ENCODE measurements at places on chromosomes 1 and 21. TPM values are rescaled to one million over a fixed set of nuclear protein-coding genes. Genes with fewer than 3 reads are reported as not detected.

DNA sequence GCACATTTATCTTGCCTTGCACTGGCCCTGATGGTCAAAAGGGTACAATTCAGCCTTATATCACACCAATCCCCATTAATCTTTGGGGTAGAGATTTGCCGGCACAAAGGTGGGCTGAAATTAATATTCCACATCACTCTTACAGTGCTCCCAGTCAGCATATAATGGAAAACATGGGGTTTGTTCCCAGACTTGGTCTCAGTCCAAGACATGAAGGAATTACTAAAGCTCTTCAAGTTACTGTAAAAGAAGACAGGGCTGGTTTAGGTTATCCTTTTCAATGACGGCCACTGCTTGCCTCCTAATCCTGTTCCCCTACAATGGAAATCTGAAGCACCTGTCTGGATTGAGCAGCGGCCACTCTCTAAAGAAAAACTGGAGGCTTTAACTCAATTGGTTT lies 160.7 kb downstream of the IER5 start:
- no peaks in the 10 kb centered on the region for H3K4me1 ChIP-seq
- no peaks in the 10 kb centered on the region for H3K36me3 ChIP-seq
- no peak overlapping the region for H3K27ac ChIP-seq
- DNase-seq: no peak
- H3K4me3 ChIP-seq: no peak overlapping the region

The B3GALT2 gene
- 5.2 TPM for total RNA-seq

- H3K27me3 ChIP-seq: no peaks in the 10 kb centered on the region
- peaks cover 2% of the 10 kb centered on the region for H3K4me1 ChIP-seq
- H3K4me3 ChIP-seq: peak overlapping the region; percentile 67
- H3K36me3 ChIP-seq: no peaks in the 10 kb centered on the region
- no peak for DNase-seq
Measured at GRCh38 chr1:43708002-43708410, 670 bp downstream of the ST3GAL3 start.

The PLA2G2D gene
- not detected for total RNA-seq

DNA sequence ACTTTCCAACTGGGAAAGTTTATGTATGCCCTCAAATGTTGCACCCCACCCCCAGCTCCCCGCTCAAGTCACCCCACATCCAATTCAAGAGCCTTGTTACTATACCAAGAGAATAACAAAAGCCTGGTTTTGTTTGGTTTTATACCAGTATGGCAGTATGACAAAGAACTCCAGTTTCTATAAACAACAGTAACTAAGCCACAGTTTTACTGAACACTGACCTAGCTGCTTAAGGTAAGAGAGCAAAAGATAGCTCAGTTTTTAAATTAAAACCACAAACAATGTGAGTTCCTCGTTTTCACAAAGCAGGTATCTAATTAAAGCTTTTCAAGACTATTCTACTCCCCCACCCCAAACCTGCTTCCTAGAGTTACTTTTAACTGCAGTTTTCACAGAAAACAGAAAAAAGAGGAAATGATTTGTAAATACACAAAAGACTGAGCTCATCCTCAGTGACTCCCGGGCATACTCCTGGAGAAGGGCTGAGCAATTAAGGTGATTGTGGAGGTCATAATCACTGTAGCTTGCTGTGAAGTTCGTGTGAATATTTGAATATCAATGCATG lies 59.3 kb upstream of the LHX8 start:
- no peaks in the 10 kb centered on the region for H3K27me3 ChIP-seq
- DNase-seq: no peak
- no peaks in the 10 kb centered on the region for H3K36me3 ChIP-seq
- H3K27ac ChIP-seq: no peak overlapping the region

DNA sequence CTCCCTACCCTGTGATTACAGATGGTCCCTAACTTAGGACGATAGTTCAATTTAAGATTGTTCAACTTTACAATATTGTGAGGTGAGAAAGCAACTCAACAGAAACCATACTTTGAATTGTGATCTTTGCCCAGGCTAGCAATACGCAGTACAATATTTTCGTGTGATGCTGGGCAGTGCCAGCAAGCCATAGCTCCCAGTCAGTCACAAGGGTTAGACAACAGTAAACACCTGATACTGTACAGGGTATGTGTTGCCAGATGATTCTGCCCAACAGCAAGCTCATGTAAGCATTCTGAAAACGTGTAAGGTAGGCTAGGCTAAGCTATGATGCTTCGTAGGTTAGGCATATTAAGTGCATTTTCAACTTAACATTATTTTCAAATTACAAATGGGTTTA lies 11.9 kb downstream of the GPBP1L1 start:
- no peaks in the 10 kb centered on the region for H3K4me1 ChIP-seq
- no peak overlapping the region for H3K4me3 ChIP-seq
- no peaks in the 10 kb centered on the region for H3K27me3 ChIP-seq
- no peak overlapping the region for H3K27ac ChIP-seq
- no peak for DNase-seq
- no peaks in the 10 kb centered on the region for H3K36me3 ChIP-seq

The OR2T35 gene
- total RNA-seq: not detected

GRCh38 chr1:172255223-172255560 lies 165.3 kb upstream of the C1orf105 start:
- no peak overlapping the region for H3K4me3 ChIP-seq
- DNase-seq: no peak
- H3K27me3 ChIP-seq: no peaks in the 10 kb centered on the region
- no peaks in the 10 kb centered on the region for H3K36me3 ChIP-seq

DNA sequence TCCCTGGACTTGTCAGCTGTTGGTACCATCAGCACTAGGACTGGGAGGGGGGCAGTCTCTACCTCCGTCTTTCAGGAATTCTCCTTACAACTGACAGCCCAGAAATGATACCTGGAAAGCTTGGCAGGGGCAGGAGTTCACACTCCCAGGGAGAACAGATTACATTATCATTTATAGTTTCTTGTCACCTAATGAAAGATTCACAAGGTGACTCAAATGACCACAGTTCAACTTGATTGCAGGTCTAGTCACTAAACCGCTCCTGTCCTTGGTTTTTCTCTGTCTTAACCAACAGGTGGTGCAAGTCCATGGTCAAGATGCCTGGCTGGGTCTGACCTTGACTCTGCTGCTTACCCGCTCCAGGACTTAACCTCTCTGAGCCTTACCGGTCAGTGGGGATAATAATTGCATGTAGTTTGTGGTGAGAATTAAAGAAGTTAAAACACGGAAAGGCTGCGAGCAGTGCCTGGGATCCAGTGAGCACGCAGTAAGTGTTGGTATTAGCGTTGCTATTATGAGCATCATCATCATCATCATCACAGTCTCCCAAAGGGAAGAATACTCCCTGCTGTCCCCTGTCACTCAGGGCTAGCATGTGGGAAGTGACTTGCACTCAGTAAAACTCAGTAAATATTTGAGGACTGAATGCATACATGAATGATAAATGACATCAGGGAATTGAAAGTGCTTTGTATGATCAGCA lies 125.3 kb upstream of the CD34 start:
- no peak overlapping the region for H3K27ac ChIP-seq
- H3K4me3 ChIP-seq: no peak overlapping the region
- no peaks in the 10 kb centered on the region for H3K4me1 ChIP-seq
- H3K36me3 ChIP-seq: no peaks in the 10 kb centered on the region
- H3K27me3 ChIP-seq: no peaks in the 10 kb centered on the region

The SERPINC1 gene
- not detected for total RNA-seq

GRCh38 chr1:55040083-55040932 lies 960 bp downstream of the PCSK9 start:
- H3K36me3 ChIP-seq: no peaks in the 10 kb centered on the region
- H3K27ac ChIP-seq: no peak overlapping the region
- peak overlapping the region; percentile 13 for H3K4me3 ChIP-seq
- no peak for DNase-seq
- H3K4me1 ChIP-seq: no peaks in the 10 kb centered on the region
- H3K27me3 ChIP-seq: peaks cover 11% of the 10 kb centered on the region

GRCh38 chr1:21553116-21553926 lies 44.1 kb downstream of the ALPL start:
- H3K27ac ChIP-seq: no peak overlapping the region
- H3K27me3 ChIP-seq: no peaks in the 10 kb centered on the region
- H3K4me1 ChIP-seq: no peaks in the 10 kb centered on the region
- no peak overlapping the region for H3K4me3 ChIP-seq

- no peak overlapping the region for H3K27ac ChIP-seq
- no peak for DNase-seq
- H3K36me3 ChIP-seq: no peaks in the 10 kb centered on the region
Measured at GRCh38 chr1:247360116-247360898, 28.6 kb upstream of the ZNF496 start.

DNA sequence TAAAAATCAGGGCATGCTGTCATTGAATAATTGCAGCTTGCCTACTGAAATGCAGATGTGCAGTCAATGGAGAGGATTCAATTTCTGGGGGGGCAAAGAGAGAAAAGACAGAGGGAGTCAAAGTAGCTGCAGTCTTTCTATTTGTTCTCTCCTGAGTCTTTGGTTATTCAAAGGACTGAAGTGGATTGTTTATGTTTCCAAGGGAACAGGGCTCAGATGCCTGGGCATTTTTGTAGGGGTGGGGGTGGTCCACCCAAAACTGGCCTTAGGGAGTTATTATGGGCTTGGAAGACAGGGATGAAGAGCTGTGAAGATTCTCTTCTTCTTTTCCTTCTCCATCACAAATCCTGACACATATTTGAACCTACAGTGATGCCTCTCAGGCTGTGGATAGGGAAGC lies 408.8 kb upstream of the DAB1 start:
- H3K27ac ChIP-seq: no peak overlapping the region
- no peak for DNase-seq
- no peak overlapping the region for H3K4me3 ChIP-seq
- no peaks in the 10 kb centered on the region for H3K27me3 ChIP-seq
- no peaks in the 10 kb centered on the region for H3K4me1 ChIP-seq

GRCh38 chr1:10889650-10890353 lies 93.4 kb upstream of the CASZ1 start:
- H3K36me3 ChIP-seq: no peaks in the 10 kb centered on the region
- no peak for DNase-seq
- peaks cover 2% of the 10 kb centered on the region for H3K27me3 ChIP-seq
- H3K4me1 ChIP-seq: no peaks in the 10 kb centered on the region

GRCh38 chr1:54814571-54814970 lies 13.4 kb upstream of the TTC22 start:
- H3K27me3 ChIP-seq: no peaks in the 10 kb centered on the region
- no peak overlapping the region for H3K4me3 ChIP-seq
- no peak for DNase-seq
- H3K27ac ChIP-seq: no peak overlapping the region

The DISP1 gene
- 43.1 TPM for total RNA-seq

- H3K27me3 ChIP-seq: no peaks in the 10 kb centered on the region
- no peak for DNase-seq
- no peaks in the 10 kb centered on the region for H3K36me3 ChIP-seq
- H3K4me3 ChIP-seq: no peak overlapping the region
- H3K4me1 ChIP-seq: no peaks in the 10 kb centered on the region
Measured at GRCh38 chr1:11576109-11576875, 77.9 kb downstream of the FBXO2 start.

DNA sequence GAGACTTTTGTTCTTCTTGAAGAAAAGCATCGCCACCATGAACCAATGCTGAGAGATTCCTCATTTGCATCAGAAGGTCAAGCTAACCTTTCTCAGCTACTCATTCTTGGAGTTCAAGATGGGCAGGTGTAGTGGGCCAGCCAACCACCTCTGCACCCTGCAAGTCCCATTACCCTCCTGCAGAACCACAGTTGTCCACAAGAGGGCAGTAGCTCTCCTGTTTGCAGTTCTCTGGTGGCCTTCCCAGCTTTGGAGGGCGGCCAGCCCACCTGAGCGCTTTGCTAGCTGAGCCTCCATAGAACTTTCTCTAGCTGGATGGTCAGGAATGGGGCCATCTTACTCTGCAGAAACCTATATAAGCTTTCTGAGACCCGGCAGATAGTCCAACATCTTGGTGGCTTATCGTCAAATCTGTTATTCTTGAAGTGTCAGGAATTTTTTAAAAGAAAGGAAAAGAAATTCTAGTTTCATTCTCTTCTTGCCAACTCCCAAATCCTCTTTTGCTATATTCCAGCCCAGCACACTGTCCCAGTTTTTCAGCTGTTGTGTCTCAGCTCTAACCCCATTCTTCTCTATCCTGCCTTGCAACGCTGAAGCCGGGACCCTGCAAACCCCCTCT lies 11.0 kb upstream of the LMX1A start:
- peak; percentile 83 for DNase-seq
- no peaks in the 10 kb centered on the region for H3K36me3 ChIP-seq
- no peak overlapping the region for H3K27ac ChIP-seq
- no peaks in the 10 kb centered on the region for H3K4me1 ChIP-seq

The FCRL4 gene
- total RNA-seq: 0.28 TPM

- no peak for DNase-seq
- no peaks in the 10 kb centered on the region for H3K4me1 ChIP-seq
- H3K27me3 ChIP-seq: no peaks in the 10 kb centered on the region
- H3K36me3 ChIP-seq: no peaks in the 10 kb centered on the region
- H3K27ac ChIP-seq: no peak overlapping the region
Measured at GRCh38 chr1:40451238-40451585, 936 bp downstream of the ZFP69B start.

The FCAMR gene
- total RNA-seq: not detected

DNA sequence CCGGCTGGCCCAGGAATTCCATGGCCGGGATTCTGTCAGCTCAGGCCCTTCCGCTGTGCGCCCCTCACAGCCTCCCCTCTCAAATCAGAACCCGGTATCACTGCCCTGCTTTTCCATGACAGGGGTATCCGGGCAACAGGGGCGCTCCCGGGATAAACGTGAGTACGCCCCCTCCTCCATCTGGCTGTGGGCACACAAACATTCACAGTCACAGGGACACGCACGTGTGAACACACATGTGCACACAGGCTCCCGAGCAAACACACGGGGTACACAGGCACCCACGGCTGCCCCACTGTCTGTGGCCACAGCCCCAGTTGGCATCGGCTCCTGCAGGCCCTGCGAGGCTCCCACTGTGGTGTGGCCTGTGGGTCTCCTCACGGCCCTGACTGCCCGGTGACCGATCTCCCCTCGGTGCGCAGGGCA lies 16.7 kb downstream of the COL6A1 start:
- no peaks in the 10 kb centered on the region for H3K36me3 ChIP-seq
- H3K4me3 ChIP-seq: no peak overlapping the region
- no peak overlapping the region for H3K27ac ChIP-seq
- DNase-seq: no peak

GRCh38 chr1:246773213-246773641 lies 49.0 kb downstream of the SCCPDH start:
- no peak for DNase-seq
- H3K4me1 ChIP-seq: no peaks in the 10 kb centered on the region
- H3K4me3 ChIP-seq: no peak overlapping the region
- H3K27me3 ChIP-seq: no peaks in the 10 kb centered on the region
- H3K36me3 ChIP-seq: no peaks in the 10 kb centered on the region

DNA sequence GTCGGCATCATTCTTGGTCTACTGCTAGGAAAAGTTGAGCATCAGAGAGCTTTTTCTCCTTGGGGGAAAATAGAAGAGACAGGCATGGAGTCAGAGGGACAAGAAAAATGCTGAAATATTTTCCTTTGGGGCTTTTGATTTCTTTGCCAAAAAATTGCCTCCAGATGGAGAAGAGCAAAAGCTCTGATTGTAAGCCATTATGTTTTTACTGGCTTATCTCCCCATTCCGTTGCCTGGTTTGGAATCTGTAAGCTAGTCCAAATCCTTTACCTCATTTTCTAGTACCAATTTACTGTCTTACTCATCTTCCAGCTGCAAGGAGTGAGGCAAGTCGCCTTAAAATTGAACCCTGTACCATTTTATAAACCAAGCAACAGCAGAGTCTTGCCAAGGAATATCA lies 23.3 kb upstream of the NBL1 start:
- H3K4me3 ChIP-seq: no peak overlapping the region
- peak overlapping the region; percentile 26 for H3K27ac ChIP-seq
- no peaks in the 10 kb centered on the region for H3K36me3 ChIP-seq
- DNase-seq: no peak
- H3K27me3 ChIP-seq: no peaks in the 10 kb centered on the region
- H3K4me1 ChIP-seq: peaks cover 28% of the 10 kb centered on the region

GRCh38 chr1:98210563-98210962 lies 289.7 kb upstream of the DPYD start:
- no peaks in the 10 kb centered on the region for H3K36me3 ChIP-seq
- H3K27ac ChIP-seq: no peak overlapping the region
- H3K4me1 ChIP-seq: no peaks in the 10 kb centered on the region
- DNase-seq: no peak
- H3K4me3 ChIP-seq: no peak overlapping the region
- no peaks in the 10 kb centered on the region for H3K27me3 ChIP-seq
